ENCODE measurements at places on chromosomes 4 and X.

DNA sequence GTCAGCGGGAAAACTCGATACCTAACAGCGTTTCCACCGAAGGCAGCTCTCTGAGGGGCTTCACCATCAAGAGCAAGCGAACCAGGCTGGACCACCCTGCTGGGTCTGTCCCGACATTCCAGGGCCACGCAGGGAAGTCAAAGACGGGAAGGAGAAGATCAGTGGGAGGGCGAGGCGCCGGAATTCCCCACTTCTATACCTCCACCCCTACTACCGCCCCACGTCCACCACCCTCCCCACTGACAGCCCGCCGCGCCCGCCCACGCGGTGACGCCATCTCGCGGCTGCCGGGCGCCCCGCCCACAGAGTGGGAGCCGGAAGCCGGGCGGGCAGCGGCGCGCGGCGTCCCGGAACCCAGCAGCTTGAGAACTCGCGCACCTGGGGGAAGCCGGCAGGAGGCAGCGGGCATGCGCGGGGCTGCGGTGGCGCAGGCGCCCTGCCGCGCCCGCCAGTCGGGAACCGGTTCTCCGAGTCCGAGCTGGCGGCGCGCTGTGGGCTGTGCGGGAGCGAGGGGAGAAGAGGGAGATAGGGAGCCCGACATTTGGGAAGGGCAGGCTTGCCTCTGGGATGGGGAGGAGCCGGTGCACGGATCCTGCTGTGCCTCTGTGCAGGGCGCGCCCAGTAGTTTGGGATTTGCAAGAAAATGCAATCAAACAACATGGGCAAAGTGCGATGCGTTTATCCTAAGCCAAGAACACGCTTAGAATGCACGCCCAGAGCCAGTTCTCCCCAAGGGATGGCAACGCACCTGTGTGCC is 3.2 kb upstream of the STIM2 start:
- peak; percentile 94 for DNase-seq

DNA sequence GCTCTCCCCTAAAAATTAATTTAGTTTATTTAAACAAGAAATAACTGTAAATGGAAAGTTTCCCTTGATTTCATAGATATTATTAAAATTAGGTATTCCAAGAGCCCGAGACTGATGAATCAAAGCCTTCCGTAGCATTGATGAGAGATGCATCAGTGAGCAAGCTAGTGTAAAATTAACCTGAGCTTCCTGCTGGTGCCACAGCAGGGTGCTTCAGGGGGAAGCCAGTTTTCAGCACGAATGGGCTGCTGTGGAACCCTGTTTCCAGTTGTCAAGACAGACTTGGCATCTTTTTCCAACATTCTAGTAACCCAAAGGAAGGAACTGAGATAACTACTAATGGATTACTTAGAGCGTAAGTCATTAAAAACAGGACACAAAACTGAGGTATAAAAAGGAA is 221.7 kb downstream of the RBMX2 start:
- no peak for DNase-seq

DNA sequence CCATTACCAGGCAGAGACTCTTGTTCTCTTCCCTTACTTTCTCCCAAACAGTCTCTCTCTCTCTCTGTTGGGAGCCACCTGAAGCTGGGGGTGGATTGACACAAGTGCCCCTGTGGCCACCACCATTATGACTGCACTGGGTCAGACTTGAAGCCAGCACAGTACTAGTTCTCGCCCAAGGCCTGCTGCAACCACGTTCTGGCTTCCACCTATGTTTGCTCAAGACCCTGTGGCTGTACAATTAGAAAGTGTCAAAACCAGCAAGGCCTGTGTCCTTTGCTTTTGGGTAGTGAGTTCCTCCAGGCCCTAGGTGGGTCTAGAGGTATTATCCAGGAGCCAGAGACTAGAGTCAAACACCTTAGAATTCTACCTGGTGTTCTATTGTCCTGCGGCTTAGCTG is 31.0 kb downstream of the MAGED2 start:
- no peak for DNase-seq

DNA sequence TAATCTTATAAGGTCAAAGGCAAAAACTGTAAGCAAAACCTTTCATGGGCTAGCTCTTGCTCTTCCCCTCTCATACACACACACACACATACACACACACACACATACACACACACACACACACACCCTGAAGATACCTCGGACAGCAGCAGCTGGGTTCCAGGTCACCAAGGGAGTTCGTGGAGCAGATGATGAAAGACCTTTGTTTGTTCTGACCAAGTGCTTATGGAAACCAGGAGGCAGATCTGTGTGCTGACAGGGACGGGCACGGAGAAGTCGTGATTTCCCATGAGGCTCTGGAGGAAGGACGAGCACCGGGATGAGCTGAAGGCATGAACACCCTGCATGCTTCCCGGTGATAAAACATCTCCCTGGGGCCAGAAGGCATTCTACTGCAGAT is 35.4 kb upstream of the CRMP1 start:
- DNase-seq = no peak

GRCh38 chr4:111631215-111631999 is 513.8 kb upstream of the FAM241A start:
- DNase-seq = no peak

- no peak for DNase-seq
These were observed 50.3 kb downstream of the STK32B start for GRCh38 chr4:5101571-5101970.

GRCh38 chr4:85790582-85790981 is 315.6 kb downstream of the ARHGAP24 start:
- no peak for DNase-seq

DNA sequence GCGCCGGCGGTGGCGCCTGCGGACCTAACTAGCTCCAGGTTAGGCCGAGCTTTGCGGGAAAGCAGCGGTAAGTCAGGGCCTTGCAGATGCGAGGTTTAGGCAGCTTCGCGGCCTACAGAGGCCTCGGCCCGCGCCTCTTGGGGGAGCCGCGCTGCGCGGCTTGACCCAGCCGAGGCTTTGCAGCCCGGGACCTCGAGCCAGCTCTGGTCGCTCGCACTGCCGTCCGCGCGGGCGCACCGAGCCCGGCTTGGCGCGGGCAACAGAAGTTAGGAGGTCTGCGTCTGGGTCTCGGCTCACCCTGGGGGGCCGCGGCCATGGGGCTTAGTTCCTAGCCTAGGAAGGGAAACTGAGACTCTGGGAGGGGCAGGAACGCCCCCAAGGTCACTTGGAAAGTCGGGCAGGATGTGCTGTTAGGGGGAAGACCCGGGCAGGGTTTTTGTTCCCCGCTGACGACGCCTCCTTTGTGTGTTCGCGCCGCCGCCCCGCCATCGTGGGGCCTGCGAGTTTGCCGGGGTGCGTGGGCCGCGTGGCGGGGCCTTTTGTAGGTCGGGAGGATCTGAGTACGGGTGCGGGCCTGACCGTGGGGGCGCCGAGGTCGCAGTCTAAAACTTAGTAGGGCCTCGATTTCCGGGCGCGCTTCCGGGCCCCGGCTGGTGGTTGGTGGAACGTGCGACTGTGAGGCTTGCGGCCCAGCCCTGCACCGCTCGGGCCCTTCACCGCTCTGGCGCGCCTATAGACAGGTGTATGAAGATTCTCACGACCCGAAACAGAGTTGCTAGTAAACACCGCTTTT is 482 bp downstream of the RNF4 start:
- DNase-seq = peak; percentile 83

- DNase-seq = no peak
These were observed 480.4 kb downstream of the ACTRT1 start for GRCh38 chrX:127571834-127572233.

DNA sequence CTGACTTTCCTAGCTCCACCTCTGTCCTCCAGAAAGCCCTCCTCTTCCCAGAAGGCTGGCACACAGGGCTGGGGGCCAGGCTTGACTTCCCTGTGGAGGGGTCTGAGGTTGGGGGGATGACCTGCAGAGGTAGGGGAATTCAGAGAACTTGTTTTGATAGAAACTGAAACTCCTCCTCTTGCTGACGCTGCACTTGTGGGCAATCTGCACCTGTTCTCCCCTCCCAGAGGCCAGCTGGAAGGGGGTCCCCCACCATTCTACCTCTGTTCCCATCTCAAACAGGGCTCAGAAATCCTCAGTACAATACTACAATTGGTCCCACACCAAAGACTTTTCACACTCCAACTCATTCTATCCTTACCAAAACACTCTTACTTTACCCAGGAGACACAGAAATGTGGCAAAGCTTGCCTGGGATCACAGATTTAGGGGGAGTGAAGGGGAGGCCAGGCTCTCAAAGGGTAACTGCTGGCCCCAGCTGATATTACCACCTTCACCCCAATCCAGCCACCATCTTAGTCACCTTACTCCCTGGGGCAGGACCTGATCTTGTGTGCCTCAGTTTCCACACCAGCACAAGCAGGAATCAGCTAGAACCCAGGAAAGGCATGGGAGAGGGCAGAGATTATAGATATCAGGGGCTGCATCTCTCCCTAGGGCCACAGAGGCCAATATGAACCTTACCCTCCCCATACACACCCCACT is 18.5 kb downstream of the OTUD5 start:
- DNase-seq = peak; percentile 75

- DNase-seq = no peak
These were observed 8.0 kb upstream of the PYURF start for GRCh38 chr4:88531549-88531948.

GRCh38 chr4:38046727-38047489 is 86.7 kb downstream of the PTTG2 start:
- no peak for DNase-seq

- no peak for DNase-seq
These were observed 32.9 kb upstream of the DIPK2B start for GRCh38 chrX:45233531-45233930.

- peak; percentile 17 for DNase-seq
These were observed 22.1 kb downstream of the BEX3 start for GRCh38 chrX:103398421-103398864.

GRCh38 chrX:15344106-15344505 is 8.8 kb upstream of the PIGA start:
- DNase-seq = no peak

DNA sequence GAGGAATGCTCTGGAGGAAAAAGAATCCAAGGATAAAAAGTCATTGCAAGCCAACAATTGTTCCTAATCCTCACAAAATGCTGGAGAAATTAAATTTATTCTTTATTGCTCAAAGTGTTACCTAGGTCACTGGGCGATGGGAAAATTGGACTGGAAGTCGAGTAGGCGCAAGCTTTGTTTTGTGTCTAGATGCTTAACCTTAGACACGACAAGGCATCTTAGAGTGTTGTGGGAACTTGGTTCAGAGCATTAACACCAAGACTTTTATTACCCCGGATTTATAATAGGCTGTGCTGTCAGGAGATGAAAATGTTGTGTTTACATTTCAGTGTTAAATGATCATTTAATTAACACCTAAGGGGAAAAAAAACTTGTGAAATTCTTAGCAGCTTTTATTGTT is 25.1 kb downstream of the SLIT2 start:
- DNase-seq = no peak

DNA sequence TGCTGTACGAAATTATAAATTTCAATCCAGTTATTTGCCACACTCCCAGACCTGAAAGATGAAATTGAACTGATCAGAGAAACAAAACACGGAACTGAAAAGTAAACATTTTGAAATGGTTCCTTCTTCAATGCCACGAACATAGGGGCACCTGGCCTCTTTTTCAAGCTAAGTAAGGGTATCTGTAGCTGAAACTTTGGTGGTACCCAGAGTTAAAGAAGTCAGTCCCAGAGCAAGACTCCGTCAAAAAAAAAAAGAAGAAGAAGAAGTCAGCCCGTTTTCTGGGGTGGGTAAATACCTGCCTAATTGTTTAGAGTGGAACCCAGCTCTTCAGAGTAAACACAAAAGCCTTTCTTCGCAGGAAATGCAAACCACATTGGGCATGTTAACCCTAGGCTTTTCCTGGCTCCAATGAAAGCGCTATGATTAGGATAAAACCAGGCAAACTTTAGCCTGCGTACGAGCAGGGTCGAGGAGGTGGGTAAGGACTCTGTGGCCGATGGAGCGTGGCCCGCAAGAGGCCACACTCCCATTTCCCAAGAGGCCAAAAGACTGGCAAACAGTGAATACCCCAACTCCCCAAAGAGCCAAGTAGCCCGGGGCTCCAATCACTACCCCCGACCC is 1.3 kb downstream of the ANTXR2 start:
- no peak for DNase-seq

- DNase-seq = no peak
These were observed 27.6 kb downstream of the INTU start for GRCh38 chr4:127660284-127660885.

GRCh38 chr4:134754301-134755019 is 552.9 kb upstream of the PABPC4L start:
- no peak for DNase-seq

DNA sequence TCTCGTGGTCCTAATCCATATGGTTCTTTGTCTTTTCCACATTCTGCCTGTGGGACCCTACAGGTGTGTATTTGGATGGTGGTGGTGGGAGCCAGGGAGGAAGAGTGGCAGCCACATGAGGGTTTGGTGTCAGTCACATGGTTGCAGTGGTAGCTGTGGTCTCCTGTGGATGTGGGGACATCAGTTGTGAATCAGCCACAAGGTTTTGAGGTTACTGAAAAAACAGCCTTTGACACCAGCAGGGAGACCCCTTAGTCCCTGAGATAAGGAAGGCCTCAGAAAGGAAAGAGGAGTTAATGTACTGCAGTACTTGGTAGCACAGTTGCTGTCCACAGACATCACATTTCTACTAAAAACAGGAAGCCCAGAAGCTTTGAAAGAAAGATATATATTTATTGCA is 15.8 kb upstream of the GAGE10 start:
- DNase-seq = no peak

GRCh38 chr4:1172971-1173757 is 781 bp upstream of the SPON2 start:
- no peak for DNase-seq

DNA sequence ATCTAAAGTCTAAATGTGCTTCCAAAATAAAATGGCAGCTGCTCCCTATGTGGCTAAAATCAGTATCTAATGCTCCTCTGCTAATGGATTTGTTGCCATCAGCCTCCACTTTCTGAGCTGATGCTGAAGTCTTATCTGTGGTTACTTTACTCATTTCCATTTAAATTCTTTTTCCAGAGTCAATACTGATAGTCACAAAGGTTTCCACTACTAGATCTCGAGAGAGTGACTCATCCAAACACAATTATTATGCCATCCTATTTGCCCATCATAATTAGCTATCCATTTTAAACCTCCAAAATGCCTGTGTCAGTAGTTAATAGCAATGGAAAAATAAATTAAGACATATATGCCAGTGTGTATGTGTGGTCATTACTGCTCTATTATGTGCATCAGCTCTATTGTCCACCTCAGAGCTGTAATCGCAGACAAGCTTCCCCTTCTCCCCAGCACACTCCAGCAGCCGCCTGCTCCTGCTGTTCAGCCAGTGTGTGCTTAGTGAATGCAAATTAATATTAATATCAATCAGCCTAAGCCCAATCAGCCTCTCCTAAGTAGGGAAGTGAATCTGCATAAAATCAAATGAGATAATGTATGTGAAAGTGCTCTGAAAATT is 199.8 kb upstream of the ZIC3 start:
- DNase-seq = no peak

DNA sequence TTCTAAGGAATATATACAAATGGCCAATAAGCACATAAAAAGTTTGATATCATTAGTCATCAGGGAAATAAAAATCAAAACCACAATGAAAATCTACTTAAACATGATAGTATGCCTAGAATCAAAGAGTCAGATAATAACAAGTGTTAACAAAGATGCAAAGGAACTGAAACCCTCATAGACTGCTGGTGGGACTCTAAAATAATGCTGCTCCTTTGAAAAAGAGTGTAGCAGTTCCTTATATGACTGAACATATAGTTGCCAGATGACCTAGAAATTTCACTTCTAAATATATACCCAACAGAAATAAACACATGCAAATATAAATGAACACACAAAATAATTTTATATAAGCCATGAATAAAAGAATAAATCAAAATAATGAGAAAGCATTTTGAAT is 205.1 kb upstream of the CTSO start:
- DNase-seq = no peak

- no peak for DNase-seq
These were observed 265.3 kb downstream of the GRIA3 start for GRCh38 chrX:123449335-123449734.
